ENCODE measurements at places on chromosomes 6 and 20.

GRCh38 chr20:15162079-15162647 is 824.8 kb upstream of the FLRT3 start:
- no peak for DNase-seq

GRCh38 chr6:90068703-90069523 is 174.6 kb downstream of the GJA10 start:
- no peak for DNase-seq

DNA sequence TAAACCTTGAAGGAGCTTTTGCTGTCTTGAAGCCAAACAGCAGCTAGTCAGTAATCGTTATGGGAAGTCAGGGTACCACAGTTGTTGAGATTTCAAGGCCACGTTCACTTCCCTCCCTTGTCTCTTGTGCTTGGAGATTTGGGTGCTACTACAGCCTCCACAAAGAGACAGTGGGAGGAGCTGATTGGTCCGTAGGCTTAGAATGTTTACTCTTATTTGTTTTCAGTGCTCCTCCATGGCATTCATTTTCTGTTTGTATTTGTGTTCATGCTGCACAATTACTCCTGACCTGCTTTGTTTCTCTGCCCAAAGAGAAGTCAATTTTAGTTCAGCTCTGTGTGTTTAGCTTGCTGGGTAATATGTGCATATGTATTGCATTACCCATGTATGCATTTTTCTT is 147.7 kb downstream of the PRL start:
- DNase-seq = no peak

DNA sequence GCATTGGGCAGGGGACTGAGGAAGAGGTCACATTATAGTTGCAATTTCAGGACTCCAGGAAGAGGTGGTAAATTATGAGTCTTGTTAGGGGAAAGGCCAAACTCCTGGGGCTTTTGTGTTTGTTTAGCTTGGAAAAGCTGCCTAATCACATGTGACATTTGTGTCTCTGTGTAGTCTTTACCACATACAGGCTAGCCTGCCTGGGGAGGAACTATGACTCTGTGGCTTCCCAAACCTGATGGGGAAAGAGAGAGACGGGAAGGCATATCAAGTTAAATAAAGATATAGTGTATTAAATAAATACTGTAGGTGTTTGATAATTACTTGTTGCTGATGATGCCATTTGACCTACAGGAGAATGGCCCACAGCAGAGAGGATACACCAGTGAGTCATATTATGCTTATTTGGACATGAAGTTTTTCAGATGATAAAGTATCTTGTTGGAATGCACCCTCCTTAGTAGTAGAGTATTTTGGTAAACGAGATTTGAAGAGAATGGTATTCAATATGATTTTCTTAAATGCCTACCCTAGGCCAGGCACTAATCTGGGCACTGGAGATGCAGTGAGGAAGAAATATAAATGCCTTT is 4.0 kb downstream of the BLTP3A start:
- no peak for DNase-seq

DNA sequence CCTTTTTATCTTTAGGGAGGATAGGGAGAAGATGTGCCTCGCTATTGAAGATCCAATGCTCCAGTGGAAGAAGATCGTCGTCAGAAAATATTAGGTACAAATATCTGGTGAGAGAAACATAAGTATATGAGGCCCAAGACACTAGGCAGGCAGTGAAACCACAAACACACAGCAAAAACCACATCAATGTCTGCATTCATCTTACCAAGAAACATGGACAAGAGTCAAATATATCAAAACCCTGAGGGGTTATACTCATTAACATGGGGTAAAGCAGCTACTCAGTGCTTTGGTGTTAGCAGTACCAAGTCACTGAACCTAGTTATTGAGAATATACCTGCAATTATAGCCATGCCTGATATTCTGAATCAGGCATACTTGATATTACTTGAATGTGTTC is 101.4 kb upstream of the FAM184A start:
- DNase-seq = no peak

DNA sequence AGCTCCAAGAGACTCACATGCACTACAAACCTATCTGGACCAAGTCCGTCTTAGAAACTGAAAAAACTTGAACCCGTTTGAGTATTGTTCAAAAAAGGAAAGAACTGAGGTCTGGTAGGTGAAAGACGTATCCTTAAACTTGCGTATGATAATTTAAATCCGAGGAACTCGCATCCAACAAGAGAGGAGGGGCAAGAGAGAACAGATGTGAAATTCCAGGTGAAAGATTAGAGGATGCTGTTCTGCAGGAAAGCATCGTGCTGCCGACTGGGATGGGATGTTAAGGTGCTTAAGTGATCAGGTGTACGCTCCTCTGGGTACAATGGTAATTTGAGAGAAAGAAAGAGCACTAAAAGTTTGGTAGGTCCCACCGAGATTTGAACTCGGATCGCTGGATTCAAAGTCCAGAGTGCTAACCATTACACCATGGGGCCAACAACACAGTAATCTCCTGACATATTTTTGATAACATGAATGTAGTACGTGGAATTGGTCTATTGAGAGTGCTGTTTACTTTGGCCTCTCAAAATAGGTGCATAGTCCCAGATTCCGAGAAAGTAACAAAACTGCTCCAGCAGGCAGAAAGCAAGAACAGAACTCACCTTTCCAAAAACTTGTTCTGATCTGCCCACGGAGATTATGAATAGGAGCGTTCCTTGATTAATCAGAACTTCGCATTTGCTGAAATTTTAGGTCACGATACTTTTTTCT is 53.5 kb upstream of the BTN3A2 start:
- no peak for DNase-seq

- no peak for DNase-seq
Measured at GRCh38 chr20:11966186-11966585, 48.5 kb downstream of the BTBD3 start.

- DNase-seq = peak; percentile 47
Measured at GRCh38 chr20:47576516-47577033, 74.9 kb downstream of the NCOA3 start.

GRCh38 chr6:52297433-52297832 is 12.9 kb upstream of the MCM3 start:
- DNase-seq = peak; percentile 47

GRCh38 chr20:12891643-12892042 is 117.1 kb upstream of the SPTLC3 start:
- no peak for DNase-seq

- DNase-seq = no peak
Measured at GRCh38 chr6:133227344-133227743, 13.8 kb upstream of the EYA4 start.

All from germinal center (tissue), 1 donor.